K562 (cell line): ENCODE measurements at places on chromosomes 4 and X.

DNA sequence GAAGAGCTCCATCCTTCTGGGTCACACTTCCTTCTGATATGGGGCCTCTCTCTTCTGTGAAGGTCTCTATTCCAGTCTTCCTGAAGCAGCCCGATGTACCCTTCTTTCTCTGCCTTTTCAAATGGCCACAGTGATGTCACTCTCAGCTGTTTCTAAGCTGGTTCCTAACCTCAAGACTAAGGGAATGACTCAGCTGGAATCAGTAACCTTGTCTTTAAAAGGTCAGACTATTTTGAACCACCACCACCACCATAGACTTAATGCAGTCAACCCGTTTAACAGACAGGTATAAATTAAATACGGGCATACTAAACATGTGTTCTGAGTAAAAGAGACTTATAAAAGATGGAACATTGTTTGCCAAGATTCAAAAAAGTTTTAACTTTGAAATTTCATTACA lies 121.0 kb downstream of the PPA2 start:
- DNase-seq = peak; percentile 67

GRCh38 chrX:152817078-152817764 lies 13.3 kb downstream of the CETN2 start:
- DNase-seq = peak; percentile 69

DNA sequence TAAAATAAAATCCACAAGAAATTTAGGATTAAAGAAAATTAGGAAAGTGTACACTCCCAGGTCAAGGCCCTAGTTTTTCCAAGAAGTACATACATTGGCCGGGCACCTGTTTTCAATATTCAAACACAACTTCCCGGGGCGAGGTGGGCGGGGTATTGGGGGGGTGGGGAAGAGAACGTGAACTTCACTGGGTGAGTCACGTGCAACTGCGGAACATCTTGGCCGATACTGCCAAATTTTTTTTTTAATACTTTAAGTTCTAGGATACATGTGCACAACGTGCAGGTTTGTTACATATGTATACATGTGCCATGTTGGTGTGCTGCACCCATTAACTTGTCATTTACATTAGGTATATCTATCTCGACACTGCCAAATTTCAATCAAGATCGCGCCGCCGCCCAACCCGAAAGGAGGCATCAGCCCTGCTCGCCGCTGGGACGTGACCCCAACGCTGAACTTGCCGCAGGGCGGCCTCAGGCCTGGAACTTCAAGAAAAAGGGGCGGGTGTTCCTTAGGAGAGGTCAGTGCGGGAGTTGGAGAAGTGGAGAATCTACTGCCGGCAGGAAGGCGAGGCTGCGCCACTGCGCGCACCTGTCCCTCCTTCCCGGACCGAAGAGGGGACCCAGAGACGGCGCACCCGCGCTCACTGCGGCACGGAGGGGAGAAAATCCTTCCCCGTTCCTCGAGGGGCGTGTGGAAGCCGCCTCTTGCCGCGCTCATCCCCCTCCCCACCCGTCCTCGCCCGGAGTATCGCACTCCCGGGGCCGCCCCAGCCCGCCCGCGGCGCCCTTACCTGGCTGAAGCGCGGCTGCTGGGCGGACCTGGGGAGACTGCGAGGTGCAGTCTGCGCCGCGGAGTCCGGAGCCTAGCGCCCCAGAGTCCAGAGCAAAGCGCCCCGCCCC lies at the start of gene TEC:
Gene TEC, minus strand, starts transcription at position 883 of the 905 bp plus-strand sequence. CDS start 41,224 bp downstream, outside the sequence.
- DNase-seq = peak; percentile 70

DNA sequence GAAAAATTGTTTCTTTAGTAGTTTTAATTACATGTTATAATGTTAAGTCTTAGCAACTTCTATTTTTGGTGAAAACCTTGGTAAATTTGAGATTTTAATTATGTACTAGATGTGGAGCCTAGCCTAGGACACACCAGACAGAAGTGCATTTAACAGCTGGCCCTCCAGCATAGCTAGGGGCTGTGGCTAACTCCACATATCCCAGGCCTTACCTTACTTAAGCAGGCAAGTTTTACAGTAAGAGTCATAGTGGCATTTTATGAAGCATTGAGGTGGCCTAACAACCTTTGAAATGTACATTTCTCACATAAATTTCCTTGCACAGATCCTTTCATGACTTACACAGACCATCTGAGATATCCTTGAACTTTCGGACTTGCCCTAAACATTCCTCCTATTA lies 71.6 kb upstream of the C4orf54 start:
- DNase-seq = no peak

GRCh38 chr4:159349332-159349731 lies 246.5 kb downstream of the RAPGEF2 start:
- peak; percentile 16 for DNase-seq
